Urinary bladder (tissue), 4 donors: ENCODE measurements at places on chromosomes 5 and 9. TPM values are rescaled to one million over a fixed set of nuclear protein-coding genes. Genes with fewer than 3 reads are reported as not detected.
A peak's percentile ranks its signal among the peaks of the same experiment; 100 is the strongest.

DNA sequence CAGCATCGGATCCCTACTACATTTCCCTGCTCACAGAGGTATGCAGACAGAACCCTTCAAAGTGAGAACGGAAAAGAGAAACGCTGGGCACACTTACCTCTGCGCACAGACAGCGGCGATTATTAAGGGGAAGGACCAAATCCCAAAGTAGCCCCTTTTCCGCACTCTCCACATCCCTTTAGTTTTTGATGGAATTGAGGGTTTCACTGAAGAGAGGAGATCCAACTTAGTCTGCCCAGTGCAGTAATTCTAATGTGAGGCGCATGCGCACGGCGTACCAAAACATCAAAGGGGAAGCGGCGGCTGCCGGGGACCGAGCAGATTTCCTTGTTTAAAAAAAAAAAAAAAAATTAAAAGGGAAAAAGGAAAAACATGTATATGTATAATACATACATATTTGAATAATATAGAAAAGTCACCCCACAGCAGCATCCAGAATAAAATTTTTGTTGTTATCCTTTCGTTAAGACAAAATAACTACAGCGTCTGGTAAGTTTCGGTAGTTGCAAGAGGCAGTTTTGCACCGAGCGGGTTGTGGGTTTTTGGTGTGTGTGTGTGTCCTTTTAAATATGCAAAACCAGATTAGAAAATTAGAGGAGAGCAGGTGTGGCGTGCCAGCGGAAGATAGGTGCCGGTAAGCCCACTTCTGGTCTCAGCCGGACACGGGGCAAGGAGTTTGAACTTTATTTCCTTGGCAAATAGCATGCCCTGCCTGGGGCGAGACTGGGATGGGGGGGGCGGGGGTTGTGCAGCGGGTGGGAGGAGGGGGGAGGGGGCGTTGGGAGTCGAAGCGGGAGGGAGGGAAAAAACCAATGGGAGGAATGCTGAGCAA is at the start of gene GABRB2:
Gene GABRB2, minus strand, starts transcription at position 256 of the 832 bp plus-strand sequence. Its CDS starts 82 bp downstream, at position 174.
- DNase-seq, result peak; percentile 49

- DNase-seq, result no peak
Measured at GRCh38 chr5:33260098-33260497, 180.7 kb upstream of the TARS1 start.

DNA sequence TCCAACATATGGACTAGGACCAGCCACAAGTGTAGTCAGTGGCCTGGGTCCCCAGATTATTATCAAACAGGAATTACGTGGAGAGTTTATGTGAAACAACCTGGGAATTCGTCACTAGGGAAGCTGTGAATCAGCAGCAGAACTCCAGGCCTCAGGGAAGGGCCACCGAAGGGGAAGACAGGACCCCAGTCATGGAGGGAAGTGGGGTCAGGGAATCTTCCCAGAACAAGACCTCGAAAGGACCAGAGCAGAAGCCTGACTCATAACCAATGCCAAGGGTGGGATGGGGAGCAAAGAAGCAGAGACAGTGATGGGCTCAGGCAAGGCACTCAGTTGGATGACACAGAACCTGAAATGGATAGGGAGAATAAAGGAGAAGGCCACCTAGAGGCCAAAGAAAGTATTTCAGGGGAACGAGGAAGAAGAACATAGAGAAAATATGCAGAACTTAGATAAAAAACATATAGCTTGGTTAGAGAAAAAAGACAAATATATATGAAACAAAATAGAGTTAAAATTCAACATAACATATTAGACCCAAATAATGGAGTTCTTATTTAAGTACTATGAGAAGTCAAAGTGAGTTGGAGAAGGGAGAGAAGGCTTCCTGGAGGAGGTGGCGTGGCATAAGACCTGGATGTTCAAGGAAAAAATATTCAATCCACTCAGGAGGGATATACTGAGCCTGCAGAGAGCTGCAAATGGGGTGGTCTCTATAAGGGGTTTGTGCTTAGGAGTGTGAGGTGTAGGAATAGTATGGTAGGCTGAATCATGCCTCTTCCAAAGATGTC is 66.7 kb upstream of the CAST start:
- no peak for DNase-seq

DNA sequence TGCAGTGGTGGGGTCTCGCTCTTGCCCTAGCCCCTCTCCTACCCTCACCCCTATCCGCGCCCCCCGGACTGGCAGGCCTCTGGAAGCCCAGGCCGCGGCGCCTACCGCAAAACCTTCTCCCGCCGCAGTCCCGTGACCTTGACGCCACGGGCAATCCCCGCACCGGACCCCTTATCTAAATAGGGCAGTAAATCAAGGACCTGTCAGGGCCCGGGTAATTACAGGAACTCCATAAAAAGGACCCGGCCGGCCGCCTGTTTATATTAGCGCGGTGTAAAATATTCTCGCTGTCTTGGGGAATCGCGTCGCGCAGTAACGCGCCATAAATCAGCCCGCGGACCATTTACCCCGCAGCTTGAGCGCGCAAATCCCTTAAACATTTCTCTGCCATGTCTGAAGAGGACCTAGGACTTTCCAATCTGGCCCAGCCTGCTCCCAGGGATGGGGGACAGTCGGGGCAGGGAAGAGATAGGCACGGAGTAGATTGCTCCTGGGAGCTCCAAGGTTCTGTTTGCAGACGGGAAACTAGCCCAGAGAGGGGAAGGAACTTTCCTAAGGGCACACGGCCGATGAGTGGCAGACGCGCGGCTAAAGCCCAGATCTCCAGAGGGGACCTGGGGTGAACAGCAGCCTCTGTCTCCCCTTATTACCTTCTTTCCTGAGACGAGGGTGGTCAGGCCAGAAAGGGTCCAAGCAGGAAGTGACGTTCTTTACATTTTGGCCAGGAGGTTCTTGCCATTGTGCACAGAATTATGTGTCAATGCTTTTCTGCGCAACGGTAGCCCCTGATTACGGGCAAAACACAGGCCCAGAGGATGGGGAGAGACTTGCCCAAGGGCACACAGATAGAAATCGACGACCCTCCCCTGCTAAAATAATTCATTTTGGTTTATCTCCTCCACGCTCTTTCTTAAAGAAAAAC is 4.8 kb upstream of the HAND1 start:
- no peak for DNase-seq

- DNase-seq, result no peak
Measured at GRCh38 chr9:87139099-87139730, 191.9 kb upstream of the GAS1 start.

The SEC61B gene
- 65.0 TPM for total RNA-seq

The IFNA21 gene
- not detected for total RNA-seq

The C9orf50 gene
- not detected for total RNA-seq

DNA sequence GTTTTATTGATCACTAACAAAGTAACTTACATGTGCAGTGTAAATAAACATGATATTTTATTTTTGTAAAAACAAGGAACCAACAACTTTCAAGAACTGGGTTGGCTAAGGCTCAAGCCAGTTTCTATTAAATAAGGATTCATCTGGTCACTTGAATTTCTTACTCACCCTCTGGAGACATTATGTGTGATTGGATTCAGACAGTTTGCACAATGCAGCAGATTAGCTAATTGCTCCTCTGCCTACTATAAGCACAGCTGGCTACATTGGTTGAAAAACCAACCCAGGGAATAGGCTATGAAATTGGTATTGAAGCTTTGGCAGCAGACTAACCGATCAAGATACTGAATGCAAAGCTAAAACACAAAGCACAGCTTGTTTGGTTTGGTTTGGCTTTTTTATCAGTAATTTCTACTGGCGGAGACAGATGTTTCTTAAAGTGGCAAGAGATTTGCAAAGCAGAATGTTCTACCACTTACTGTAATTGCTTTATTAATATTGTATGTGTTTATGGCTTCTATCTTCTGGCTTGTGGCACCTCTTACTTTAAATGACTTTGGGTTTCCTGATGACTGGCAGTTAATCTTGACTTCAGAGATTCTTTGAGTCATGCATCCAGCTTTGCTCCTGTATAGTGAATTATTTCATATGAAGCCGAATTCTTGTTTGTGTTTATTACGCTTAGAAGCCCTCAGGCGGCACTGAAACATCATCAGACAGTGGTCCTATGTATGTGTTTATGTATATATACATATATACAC is 231.5 kb downstream of the MPDZ start:
- DNase-seq, result no peak

DNA sequence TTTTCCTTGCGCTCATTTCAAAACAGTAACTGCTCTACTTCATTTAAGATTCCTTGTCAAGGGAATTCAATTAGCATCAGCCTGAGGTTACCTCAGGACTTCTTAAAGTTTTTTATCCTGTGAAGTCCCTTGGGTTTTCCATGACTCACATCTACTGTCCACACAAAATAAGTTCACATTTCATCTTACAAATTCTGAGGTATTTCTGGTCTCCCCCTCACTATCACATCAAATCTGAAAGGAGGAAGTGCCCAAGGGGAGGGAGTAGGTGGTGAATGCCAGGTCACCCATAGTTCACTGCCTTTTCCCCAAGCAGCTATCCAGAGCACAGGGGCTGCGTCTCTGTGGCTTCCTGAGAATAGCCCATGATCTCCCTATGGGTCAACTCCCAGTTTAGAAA is 227.1 kb upstream of the NREP start:
- DNase-seq, result no peak

DNA sequence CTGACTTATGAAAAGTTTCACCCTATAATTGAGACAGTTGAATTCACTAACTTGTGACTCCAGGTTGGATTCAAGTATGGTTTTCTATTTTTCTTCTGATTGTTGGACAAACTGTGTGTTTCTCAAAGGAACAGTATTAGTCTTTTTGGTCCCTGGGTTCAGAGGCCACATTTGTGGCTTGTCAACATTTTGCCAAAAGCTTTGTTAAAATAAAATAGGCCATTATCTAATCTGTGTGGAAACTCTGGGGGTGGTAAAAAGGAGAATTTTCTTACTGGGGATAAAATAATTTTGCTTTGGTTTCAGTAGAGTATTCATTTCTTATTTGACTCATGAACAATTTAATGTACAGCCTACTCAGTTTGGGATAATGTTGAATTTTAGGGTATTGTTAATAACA is 166.3 kb downstream of the TMEM167A start:
- no peak for DNase-seq

GRCh38 chr9:133971981-133972941 is 19.9 kb downstream of the VAV2 start:
- DNase-seq, result no peak

- no peak for DNase-seq
Measured at GRCh38 chr5:138033386-138033808, 518 bp upstream of the FAM13B start.

DNA sequence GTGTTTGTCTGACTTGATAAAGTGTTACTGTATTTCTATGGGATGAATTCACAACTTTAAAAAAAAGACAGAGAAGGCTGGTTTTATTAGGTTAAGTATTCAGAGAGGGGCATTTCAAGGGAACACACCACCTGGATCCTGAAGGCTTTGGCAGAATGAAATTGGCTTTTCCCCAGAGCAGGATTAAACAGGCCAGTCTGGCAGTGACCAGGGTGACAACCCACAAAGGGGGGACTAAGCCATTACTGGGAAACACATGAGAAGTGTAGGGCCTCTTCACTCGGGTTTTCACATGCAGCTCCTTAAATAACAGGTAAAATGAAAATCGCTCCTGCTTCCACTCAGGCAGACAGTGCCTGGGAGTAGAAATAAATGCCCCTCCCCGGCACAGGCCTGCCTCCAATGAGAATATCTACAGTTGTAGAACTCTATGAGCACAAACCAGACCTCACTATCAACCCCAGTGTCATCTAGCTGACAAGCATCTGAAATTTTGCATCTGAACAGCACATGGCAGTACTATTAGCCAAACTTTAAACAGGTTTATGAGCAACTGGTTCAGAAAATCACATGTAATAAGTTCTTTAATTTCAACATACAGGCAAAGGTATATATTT is 85.8 kb downstream of the LHFPL2 start:
- DNase-seq, result no peak
